GM04504 (cell line): ENCODE measurements at places on chromosomes 2 and 18.

GRCh38 chr2:16296038-16296290 is 355.6 kb downstream of the MYCN start:
- no peak for DNase-seq

DNA sequence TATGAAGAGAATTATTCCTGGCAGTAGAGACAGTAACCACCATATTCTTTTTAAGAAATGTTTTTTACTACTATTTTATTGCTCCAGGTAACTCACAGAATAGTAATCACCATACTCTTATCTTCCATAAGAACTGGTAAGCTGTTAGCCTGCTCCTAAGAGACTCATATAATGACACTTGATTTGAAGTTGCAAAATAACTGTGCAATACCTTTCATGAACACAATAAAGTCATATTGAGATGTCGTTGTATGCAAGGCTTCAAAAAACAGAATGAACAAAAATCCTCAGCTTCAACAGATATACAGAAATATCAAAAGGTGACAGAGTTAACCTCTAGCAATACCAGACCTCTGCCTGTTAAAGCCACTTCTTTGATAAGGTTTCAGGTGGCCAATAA is 360.1 kb downstream of the NBAS start:
- DNase-seq = no peak

DNA sequence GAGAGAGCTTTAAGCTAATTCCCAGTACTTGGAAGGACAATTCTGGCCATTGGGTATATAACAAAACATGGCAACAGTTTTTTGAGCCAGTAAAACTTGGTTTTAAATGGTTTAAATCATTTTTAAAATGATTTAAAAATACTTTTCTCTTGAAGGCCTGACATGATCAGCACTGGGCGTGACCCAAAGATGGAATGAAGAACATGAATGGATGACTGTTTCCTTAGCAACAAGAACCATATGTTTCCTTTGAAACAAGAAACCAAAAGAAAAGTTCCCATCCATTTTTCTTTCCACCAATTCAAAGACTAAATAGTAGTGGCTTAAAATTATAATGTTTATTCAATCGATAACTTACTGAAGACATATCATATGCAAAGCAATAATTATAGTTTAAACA is 348.3 kb upstream of the FIGN start:
- DNase-seq = no peak

GRCh38 chr18:12726774-12727550 is 24.1 kb downstream of the PSMG2 start:
- peak; percentile 43 for DNase-seq

DNA sequence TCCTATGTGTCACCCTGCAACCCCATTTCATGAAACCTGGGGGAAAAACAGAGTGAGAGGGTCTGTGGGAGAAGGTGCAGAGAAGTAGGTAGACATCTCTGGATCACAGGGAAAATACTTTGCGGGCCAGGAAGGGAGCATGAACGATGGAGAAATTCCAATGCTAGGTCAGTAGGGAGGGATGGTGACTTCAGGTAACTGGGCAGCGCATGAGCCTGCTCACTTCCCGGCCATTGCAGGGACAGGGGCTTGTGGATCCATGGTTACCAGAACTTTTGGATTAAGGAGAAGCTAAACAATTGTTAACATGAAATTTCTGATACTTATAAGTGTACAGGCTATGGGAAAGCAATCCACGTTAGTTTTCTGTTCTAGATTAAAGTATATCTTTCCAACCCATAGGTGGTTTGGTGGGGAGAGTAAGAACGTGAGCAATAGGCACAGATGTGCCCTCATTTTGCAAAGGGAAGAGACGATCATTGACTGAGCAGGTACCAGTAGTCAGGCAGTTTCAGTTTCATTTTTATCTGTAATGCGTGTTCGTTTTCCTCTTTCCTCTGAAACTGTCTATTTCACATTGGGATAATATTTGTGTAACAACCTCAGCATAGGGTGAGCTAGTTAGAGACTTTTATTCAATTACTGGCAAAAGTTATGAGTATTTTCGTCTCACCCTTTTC is 65.0 kb downstream of the NYAP2 start:
- no peak for DNase-seq

- peak; percentile 24 for DNase-seq
Observed at GRCh38 chr2:200993097-200993496, 29.6 kb upstream of the ORC2 start.

- no peak for DNase-seq
Observed at GRCh38 chr2:9312591-9312990, 106.0 kb downstream of the ASAP2 start.

DNA sequence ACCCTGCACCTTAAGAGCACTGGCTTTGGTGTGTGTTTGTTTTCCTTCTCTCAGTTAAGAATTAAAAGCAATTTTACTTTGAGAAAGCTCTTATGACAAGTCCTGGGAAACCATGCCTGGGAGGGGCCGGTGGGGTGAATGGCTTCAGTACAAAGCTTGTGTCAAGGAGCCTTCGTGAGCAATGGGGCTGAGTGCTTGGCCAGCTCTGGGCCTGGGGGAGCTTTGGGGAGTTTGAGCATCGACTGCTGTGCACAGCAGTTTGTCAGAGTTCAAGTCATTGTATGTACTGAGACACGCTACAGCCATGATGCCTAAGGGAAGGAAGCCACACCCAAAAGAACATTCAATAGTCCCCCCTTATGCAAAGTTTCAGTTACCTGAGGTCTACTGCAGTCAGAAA is 75.8 kb downstream of the ARHGEF4 start:
- no peak for DNase-seq

- no peak for DNase-seq
Observed at GRCh38 chr2:41928526-41928925, 119.3 kb upstream of the PKDCC start.

GRCh38 chr2:9750224-9751215 is 92.8 kb upstream of the TAF1B start:
- DNase-seq = no peak

- DNase-seq = no peak
Observed at GRCh38 chr18:58640891-58641610, 12.2 kb upstream of the ALPK2 start.

DNA sequence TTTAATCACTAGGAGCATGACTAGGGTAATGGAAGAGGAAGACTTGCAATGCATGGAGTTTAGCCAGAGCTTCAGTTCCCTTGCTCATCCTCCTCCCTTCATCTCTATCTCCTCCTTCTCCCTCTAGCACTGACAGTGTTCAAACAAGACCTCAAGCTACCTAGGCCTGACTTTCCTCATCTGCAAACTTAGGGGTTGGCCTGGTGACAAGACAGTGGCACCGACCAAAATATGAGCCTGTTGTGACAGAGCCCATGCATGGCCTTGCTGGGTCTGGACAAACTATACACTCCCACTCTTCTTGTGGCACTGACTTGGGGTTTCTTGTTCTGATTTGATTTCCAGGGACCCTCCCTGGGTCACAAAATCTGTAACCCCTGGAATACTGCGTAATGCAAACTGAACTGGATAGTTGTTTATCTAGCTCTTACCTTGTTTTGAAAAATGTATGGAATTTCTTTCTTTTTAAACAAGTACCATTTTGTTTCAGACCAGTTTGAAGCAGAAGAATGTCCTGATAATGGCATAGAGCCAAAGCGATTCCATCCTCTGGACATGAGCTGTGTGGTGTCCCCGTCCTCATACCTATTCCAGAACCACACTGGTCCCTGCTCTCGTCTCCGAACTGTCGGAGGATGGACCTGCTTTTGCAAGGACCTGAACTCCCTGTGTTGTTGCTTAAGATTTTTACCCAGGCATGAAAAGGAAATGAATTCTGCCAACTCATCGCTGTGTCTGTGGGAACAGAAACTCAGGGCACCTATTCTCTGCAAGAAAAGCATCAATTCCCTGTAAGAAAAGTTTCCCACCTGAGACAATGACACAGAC is 33.4 kb upstream of the PPP4R1 start:
- DNase-seq = no peak

GRCh38 chr18:10923551-10924070 is 225.8 kb downstream of the PIEZO2 start:
- DNase-seq = no peak

- no peak for DNase-seq
Observed at GRCh38 chr2:57703407-57703806, 343.2 kb upstream of the VRK2 start.

- peak; percentile 28 for DNase-seq
Observed at GRCh38 chr18:76686737-76687231, 135.6 kb upstream of the ZNF236 start.

GRCh38 chr2:227179988-227180685 is 15.7 kb downstream of the COL4A3 start:
- no peak for DNase-seq

GRCh38 chr18:10482363-10482984 is 28.0 kb downstream of the APCDD1 start:
- no peak for DNase-seq

DNA sequence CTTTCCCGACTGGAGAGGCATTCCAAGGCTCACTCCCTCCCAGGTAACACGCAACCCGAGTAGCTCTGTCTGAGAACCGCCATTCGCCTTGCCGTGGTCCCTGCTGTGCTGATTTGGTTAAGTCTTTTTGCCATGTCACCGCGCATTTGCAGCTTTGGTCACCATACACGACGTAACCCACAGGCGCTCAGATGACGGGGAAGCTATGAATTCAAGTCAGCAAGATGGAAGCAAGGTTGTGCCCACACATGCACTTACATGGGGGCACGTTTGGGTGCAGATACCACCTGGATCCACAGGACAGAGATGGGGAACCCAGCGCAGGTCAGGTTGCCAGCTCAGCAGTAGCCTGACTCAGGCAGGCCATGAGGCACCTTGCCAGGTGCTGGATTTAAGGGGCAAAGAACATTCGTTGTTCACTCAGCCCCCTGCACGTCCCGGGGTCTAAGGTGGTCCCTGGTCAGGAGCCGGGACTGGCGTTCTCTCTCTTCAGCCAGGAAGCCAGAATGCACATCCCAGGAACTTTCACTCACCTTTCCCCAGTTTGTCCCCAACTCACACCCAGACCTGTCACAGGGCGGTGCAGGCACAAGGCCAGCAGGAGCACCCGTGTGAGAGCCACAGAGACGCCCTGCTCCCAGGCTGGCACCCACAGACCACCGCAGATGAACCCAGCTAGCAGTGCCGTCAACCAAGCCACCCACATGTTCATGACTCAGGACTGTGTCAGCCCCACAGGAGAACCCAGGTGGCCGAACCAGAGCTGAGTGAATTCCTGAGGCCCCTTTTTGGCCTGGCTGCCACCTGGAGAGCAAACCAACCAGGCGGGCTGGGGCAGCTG is 19.9 kb downstream of the SNED1 start:
- DNase-seq = no peak

- no peak for DNase-seq
Observed at GRCh38 chr2:60148716-60149115, 404.7 kb downstream of the BCL11A start.

DNA sequence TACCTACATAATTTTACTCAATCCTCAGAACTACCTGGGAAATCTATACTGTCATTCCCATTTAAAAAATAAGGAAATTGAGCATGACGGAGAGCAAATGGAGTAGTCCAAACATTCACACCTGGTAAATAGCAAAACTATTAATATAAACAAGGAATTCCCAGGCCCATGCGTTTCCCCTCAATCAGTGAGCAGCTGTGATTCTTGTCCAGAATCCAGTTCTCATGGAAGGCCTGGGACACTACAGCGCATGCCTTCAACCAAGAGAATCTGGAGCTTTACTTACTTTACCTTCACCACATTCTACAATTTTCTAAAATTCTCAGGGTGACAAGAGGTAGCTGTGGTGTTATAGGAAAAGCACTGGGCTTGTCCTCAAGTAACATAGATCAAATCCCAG is 259.0 kb downstream of the LRATD1 start:
- DNase-seq = no peak

DNA sequence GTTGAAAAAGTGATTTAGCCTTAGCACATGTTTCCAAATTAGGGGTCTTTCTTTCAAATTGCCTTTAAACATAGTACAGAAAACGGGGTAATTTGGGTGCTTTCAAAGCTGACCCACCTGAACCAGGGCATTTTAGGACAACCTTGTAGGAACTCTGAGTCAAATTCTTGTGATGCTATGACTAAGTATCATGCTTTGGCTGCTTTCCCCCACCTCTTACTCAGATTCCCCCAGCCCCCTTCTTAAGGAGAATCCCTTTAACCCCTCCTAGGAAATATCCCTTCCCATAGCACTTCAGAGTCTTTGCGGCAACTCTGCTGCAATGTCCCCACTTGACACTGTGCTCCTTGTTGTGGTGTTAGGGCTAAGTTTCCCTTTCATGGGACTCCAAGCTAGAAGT is 18.6 kb upstream of the KLF7 start:
- DNase-seq = no peak

- no peak for DNase-seq
Observed at GRCh38 chr18:33803636-33804035, 225.6 kb downstream of the ASXL3 start.

DNA sequence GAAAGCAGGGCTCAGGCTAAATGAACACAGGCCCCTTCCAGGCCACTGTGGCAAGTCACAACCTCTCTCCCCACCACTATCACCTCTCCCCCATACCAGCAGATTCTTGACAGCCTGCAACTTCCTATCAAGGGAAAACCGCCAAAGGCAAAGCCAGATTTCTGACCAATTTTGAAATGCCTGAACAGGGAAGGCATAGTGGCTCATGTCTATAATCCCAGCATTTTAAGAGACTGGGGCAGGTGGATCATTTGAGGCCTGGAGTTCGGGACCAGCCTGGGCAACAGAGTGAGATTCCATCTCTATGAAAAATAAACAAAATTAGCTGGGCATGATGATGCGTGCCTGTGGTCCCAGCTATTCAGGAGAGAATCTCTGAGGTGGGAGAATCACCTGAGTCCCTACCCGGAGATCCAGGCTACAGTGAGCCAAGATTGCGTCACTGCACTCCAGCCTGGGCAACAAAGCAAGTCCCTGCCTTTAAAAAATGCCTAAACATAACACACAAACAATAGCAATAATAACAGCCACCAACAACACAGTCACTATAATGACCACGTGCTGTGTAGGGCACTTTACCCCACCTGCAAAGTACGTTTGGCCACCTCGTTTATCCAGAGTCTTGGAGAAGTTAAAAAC is 75.5 kb upstream of the GLI2 start:
- DNase-seq = no peak

GRCh38 chr2:11371092-11371937 is 26.9 kb upstream of the ROCK2 start:
- no peak for DNase-seq

GRCh38 chr18:8803063-8803795 is 97.9 kb downstream of the MTCL1 start:
- no peak for DNase-seq

GRCh38 chr2:178397002-178397605 is 53.9 kb downstream of the PRKRA start:
- no peak for DNase-seq

GRCh38 chr2:142445023-142445422 is 314.2 kb upstream of the LRP1B start:
- DNase-seq = no peak

GRCh38 chr2:32900246-32900973 is 46.3 kb upstream of the LTBP1 start:
- no peak for DNase-seq

- no peak for DNase-seq
Observed at GRCh38 chr18:50509012-50509411, 50.9 kb upstream of the MAPK4 start.

GRCh38 chr2:170512266-170512665 is 202.9 kb upstream of the SP5 start:
- DNase-seq = no peak

DNA sequence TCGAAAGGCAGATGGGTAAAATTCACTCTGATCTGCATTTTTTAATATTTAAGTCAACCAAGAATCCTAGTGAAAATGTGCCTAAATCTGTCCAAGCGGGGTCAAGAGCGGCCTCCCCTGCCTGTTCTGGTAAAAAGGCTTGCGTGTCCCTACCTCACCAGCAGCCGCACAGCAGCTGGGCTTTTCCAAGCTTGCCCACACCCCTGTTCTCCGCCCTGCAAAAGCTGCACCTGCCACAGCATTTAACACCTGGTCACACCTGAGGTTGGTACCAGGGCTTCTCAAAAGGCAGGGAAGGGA is 25.8 kb upstream of the TMEM182 start:
- DNase-seq = no peak
